ENCODE measurements at places on chromosomes 12 and 14. TPM values are rescaled to one million over a fixed set of nuclear protein-coding genes. Genes with fewer than 3 reads are reported as not detected.

The CLEC4D gene
- total RNA-seq = not detected

The KRT6C gene
- total RNA-seq = not detected

The TDRD9 gene
- total RNA-seq = 0.18 TPM

The SLC16A7 gene
- total RNA-seq = 0.05 TPM

The MMP17 gene
- 11.8 TPM for total RNA-seq

The PRKCH gene
- total RNA-seq = 6.0 TPM

The PMEL gene
- 0.57 TPM for total RNA-seq

All from A549 treated with dexamethasone at 1 μM for 4 hours (cell line).